Activated T-cell treated with anti-CD3 and anti-CD28 coated beads, Interleukin-2, amount 50 U/mL, for 4 hours (primary cell): ENCODE measurements at places on chromosomes 5 and 9.

- DNase-seq = no peak
Observed at GRCh38 chr5:57676222-57677098, 193.8 kb upstream of the ACTBL2 start.

- DNase-seq = no peak
Observed at GRCh38 chr5:9782826-9783560, 152.8 kb upstream of the TAS2R1 start.

GRCh38 chr5:151742870-151743294, 15.5 kb downstream of the ATOX1 start:
- DNase-seq = no peak

DNA sequence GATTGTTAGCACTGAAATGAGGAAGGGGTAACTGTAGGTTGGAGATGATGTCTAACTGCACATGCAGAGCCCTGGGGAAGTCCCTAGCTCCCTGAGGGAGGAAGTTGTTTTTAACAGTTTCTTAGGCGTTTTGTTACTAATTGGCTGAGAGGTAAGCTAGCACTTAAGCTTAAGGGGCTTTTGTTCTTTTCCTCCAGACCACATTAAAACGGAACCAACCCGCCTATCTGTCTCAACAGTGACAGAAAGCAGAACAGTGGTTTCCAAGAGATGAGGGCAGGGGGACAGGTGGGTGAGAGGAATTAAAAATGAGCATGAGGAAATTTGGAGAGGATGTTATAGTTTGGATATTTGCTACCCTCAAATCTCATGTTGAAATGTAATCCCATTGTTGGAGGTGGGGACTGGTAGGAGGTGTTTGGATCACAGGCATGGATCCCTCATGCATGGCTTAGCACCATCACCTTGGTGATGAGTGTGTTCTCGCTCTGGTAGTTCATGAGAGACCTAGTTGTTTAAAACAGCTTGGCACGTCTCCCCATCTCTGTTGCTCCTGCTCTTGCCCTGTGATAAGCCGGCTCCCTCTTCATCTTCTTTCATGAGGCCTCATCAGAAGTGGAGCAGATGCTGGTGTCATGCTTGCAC, 38.9 kb downstream of the LYRM7 start:
- peak; percentile 27 for DNase-seq

DNA sequence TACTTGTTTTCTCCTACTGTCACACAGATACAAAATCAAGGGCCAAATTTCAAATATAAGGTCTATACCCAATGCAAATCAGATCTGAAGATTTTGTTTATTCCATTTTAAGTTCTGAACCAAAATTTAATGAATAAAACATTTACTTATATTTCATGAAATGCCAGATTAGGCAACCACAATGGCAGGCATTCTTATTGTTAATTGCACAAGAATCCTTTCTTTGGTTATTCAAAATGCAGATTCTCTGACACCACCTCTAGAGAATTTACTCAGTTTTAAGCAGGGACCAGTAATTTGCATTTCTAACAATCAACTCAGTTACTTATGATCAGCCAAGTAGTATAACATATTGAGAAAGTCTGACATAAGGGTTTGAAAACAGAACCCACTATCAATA, 972.4 kb upstream of the ACO1 start:
- no peak for DNase-seq

DNA sequence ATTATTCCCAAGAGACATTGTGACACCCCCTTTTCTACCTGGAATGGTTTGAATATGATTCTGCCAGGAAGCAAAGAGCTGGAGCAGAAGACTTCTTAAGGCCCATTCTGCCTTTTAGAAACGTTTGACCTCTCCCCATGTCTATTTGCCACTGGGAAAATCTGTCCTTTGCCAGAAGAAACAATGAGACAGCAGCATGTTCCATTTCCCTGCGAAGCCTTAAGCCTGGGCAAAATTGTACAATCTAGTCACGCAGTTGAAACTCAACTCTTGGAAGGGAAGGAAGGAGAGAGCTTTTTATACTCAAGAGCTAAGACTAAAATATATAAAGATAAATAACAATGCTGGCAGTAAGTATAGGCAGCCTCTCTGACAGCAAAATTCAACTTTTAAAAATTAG, 22.1 kb upstream of the SPOCK1 start:
- no peak for DNase-seq

- DNase-seq = no peak
Observed at GRCh38 chr5:171261361-171261760, 47.7 kb upstream of the TLX3 start.

DNA sequence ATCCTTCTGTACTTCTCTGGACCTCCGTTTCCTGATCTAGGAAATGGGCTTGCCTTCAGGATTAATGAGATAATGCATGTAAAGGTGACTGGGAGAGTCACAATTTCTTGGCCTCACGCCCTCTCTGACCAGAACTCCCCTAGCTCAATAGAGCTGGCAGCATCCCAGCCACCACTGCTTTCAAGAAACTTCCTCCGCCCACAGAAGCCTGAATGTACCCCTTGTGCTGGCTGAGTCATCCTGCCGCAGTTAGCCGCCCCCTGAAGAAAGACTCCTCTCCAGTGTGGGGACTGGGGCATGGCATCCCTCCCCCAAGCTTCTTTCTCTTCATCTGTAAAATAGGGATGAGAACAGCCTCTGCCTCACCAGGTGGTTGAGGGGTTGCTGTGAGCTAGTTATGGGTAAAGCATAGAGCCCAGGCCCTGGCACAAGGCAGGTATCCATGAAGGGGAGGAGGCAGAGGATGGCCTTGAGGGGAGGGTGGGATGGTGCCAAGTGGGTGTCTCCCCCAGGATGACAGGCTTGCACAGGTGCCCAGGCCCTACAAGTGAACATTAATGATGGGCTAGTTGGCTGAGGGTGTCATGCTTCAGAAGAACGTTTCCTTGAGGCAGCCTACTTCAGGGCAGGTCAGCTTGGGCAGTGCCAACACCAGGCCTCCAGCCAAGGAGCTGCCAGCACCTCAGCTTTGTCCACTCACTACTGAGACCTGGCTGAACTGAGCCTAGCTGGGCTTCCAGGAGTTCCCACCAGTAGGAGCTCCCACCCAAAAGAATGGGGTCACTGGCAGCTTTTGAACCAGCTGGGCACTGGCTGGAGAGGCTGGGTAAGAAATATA, 3.4 kb downstream of the PDLIM4 start:
- peak; percentile 33 for DNase-seq

GRCh38 chr5:139982975-139983240, 60.2 kb downstream of the NRG2 start:
- no peak for DNase-seq

DNA sequence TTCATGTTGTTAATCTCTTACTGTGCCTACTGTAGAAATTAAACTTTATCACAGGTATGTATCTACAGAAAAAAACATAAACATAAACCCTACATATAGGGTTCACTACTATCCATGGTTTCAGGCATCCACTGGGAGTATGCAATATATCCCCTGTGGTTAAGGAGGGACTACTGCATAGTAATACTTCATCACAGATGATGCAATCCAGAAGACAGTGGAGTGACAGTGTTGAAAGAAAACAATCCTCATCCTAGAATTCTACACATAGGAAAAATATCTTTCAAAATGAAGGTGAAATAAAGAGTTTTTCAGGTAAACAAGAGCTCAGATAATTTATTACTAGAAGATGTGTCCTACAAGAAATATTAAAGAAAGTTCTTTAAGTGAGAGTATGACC, 105.9 kb downstream of the HOMER1 start:
- DNase-seq = no peak

GRCh38 chr5:35478856-35479682, 138.6 kb upstream of the SPEF2 start:
- DNase-seq = no peak

DNA sequence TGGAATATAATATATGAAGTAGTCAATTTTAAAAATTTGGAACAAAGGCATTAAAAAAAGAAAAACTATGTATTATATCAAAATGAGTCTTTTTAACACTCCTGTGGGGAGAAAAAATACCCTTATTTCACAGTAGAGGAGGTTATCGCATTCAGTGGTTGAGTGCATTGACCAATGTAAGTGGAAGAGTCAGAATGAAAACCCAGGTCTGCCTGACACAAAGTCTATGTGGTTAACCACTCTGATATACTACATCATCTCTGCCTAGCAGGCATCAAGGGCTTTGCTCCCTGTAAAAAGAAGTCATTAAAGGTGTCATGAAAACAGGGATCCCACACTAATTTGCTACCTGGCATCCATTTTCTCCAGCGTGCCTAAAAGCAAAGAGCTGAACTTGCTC, 417.2 kb upstream of the C9orf72 start:
- DNase-seq = no peak

DNA sequence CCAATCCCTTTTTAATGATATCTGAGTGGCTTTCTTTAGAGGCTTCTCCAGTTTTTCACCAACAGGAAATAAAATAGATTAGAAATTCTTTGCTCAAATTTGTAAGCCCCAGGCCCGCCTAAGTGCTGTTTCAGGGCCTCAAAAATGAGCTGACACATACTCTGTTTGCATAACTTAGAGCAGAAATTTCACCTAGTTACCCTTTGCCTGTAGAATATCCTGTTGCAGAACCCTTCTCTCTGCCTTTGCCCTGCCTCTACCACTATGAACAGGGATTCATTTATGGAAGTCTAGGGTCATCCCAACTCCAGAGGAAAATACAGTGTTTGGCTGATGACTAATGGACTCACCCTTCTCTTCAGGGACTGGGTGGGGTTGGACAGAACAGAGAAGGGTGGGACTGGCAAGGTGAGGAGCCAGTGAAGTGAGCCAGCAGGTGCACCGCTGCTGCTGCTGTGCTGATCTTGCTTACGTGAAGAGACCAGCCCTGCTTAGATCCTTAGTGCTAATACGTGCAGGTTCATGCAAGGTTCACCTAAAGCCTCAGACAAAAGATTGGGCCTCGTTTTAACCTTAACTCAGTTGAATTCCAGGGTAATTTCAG, 22.8 kb downstream of the OSTF1 start:
- no peak for DNase-seq

GRCh38 chr9:132365986-132366385, 11.2 kb upstream of the SETX start:
- no peak for DNase-seq

GRCh38 chr5:60821488-60822284, 22.4 kb downstream of the ELOVL7 start:
- DNase-seq = no peak

GRCh38 chr5:10401498-10401897, 40.2 kb upstream of the ROPN1L start:
- no peak for DNase-seq

DNA sequence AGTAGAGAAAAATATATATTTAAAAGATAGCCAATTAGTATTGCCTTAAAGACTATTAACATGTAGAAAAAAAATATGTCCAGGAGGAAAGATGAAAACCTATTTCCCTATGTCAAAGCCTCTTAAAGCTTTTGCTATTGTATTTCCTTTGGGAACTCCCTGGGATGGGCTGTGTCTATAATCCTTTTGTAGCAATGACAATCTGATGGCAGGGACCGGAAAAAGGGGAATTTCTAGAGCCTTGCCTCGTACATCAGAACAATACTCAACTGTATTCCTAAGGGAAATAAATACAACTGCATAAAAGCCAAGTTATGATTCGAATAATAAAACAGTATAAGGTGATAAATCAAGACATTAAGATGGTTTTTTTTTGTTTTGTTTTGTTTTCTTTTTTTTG, 257.3 kb downstream of the MLLT3 start:
- DNase-seq = no peak

DNA sequence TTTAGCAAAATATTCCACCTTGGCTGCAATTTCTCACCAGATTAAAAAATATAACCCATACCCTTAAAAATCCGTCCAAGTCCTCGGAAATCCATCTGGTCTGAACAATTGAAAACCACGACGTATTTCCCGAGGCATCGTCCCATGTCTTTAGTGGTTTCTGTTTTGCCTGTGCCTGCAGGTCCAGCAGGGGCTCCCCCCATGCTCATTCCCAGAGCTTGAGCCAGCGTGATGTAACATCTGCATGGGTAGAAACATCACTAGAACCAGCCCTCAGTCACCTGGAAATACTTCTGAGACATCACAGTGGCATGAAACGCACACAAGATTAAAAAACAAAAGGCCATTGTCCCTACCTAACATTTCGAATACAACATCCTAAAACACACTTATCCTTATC, 114.0 kb downstream of the DNAH5 start:
- DNase-seq = no peak

DNA sequence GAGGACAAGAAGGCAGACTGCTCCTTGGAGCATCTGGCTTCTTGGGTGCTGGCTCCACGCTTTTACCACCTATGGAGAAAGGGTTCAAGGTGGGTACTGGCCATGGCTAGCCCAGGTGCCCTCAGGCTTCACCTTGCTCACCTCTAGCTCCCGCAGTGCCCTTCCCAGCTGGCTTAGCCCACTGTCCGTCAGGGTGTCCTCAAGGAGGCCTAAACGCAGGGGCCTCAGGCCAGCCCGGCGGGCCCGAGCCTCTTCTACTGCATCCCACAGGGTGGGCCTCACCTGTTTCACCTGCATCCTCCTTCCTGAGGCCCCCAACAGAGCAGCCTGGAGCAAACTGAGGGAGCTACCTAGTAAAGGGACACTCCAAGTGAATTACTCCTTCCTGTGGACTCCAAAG, 9.1 kb downstream of the SLC35A4 start:
- no peak for DNase-seq

GRCh38 chr5:122730037-122730436, 44.8 kb upstream of the SNX2 start:
- DNase-seq = no peak

DNA sequence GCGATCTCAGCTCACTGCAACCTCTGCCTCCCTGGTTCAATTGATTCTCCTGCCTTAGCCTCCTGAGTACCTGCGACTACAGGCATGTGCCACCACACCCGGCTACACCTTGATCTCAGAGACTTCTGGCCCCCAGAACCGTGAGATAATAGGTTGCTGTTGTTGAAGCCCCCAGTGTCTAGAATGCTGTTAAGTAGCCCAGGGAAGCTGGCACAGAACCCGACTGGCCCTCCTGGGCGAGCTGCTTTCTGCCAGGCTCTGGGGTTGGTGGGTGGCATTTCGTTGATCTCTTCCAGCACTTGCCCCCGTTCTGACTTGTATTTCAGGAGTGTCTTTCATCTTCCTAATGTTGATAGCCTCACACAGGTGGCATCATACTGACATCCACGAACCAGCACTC, 807.1 kb downstream of the CDH9 start:
- DNase-seq = no peak

GRCh38 chr9:1217076-1217475, 166.9 kb downstream of the DMRT2 start:
- DNase-seq = no peak

GRCh38 chr9:115229496-115229895, 111.5 kb upstream of the TNC start:
- no peak for DNase-seq

- no peak for DNase-seq
Observed at GRCh38 chr5:73312146-73312871, 136.3 kb downstream of the FOXD1 start.

DNA sequence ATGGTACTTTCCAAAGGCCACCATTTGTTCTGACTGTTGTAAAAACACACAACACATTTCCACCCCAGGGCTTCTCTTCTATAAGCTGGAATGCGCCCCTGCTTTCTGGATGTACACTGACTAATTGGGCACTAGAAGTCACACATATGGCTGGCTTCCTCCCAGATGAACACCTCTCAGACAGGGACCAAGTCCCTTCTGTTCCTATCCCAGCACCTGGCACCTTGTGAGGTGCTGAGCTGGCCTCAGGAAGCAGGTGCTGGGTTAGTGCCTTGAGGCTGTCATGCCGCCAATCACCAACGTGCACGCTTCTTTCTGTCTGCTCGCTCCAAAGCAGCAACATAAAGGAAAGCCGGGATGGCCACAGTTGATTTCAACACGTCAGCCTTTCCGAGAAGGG, 93.2 kb downstream of the FSTL4 start:
- DNase-seq = no peak
